ENCODE measurements at places on chromosomes 5 and 9. TPM values are rescaled to one million over a fixed set of nuclear protein-coding genes. Genes with fewer than 3 reads are reported as not detected.

- no peak overlapping the region for H3K4me3 ChIP-seq
- no peaks in the 10 kb centered on the region for H3K36me3 ChIP-seq
- no peak overlapping the region for H3K27ac ChIP-seq
- peaks cover 21% of the 10 kb centered on the region for H3K27me3 ChIP-seq
- peak; percentile 95 for DNase-seq
These were observed 55.4 kb upstream of the RNF130 start for GRCh38 chr5:180126716-180127681.

DNA sequence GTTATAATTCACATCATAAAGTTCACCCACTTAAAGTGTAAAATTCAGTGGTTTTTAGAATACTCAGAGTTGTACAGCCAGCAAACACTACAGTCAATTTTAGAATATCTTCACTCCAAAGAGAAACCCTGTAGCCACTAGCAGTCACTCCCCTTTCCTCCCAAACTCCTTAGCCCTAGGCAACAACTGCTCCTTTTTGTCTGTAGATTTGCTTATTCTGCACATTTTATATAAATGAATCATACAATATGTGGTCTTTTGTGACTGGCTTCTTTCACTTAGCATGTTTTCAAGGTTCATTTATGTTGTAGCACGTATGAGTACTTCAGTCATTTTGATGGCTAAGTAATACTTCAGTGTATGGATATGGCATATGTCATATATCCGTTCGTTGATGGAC lies 38.7 kb downstream of the TGFBR1 start:
- no peaks in the 10 kb centered on the region for H3K4me1 ChIP-seq
- no peaks in the 10 kb centered on the region for H3K27me3 ChIP-seq
- H3K36me3 ChIP-seq: peaks cover 62% of the 10 kb centered on the region
- H3K4me3 ChIP-seq: no peak overlapping the region
- no peak for DNase-seq

- no peaks in the 10 kb centered on the region for H3K36me3 ChIP-seq
- peak overlapping the region; percentile 63 for H3K4me3 ChIP-seq
- H3K4me1 ChIP-seq: peaks cover 20% of the 10 kb centered on the region
- peak overlapping the region; percentile 68 for H3K27ac ChIP-seq
- no peaks in the 10 kb centered on the region for H3K27me3 ChIP-seq
- DNase-seq: no peak
These were observed 193.7 kb downstream of the MAPKAP1 start for GRCh38 chr9:125513303-125513667.

The SLCO6A1 gene
- not detected for total RNA-seq

- peaks cover 56% of the 10 kb centered on the region for H3K27me3 ChIP-seq
- H3K4me3 ChIP-seq: no peak overlapping the region
- no peaks in the 10 kb centered on the region for H3K4me1 ChIP-seq
These were observed 3.5 kb downstream of the IFNA2 start for GRCh38 chr9:21381448-21382339.

DNA sequence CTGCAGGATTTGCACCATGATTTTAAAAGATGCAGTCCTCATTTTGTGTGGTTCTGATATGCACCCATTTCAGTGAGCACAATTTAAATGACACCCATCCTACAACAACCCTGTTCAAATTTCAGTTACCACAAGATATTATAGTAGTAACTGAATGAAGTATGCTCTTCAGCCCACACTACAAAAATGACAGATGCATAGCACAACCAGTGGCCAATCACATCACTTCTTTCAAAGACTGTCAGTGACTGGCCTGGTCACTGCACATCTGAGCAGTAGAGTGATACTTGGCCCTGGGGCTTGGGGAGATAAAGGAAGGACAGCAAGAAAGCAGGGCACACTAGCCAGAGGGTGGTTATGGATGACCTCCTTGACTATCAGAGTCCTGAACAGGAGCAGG lies 19.8 kb upstream of the IFNK start:
- H3K27ac ChIP-seq: no peak overlapping the region
- DNase-seq: no peak
- H3K36me3 ChIP-seq: no peaks in the 10 kb centered on the region
- no peaks in the 10 kb centered on the region for H3K27me3 ChIP-seq
- H3K4me3 ChIP-seq: no peak overlapping the region

DNA sequence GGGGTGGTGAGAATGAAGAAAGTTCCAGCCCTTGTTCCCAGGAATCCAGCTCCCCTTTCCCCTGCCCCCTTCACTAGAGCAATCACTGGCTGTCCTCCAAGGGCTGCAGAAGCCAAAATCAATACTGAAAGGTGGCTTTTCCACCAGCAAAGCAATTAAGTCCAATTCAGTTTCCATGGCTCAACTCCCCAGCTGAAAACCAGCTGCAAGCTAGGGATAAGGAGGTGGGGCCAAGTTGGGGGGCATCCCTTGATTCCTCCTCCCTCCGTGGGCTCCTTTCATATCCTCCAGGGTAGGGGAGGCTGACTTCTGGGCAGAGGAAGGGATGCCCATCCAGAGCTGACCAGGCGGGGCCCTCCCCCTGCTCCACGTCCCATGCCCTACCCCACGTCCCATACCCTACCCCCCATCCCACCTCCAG lies 22.7 kb downstream of the CAMK2A start:
- no peaks in the 10 kb centered on the region for H3K27me3 ChIP-seq
- H3K4me3 ChIP-seq: no peak overlapping the region
- peak; percentile 58 for DNase-seq
- no peak overlapping the region for H3K27ac ChIP-seq

All from osteoblast (primary cell).